Chondrocyte (in vitro differentiated cells): ENCODE measurements at places on chromosomes 2 and 18.

DNA sequence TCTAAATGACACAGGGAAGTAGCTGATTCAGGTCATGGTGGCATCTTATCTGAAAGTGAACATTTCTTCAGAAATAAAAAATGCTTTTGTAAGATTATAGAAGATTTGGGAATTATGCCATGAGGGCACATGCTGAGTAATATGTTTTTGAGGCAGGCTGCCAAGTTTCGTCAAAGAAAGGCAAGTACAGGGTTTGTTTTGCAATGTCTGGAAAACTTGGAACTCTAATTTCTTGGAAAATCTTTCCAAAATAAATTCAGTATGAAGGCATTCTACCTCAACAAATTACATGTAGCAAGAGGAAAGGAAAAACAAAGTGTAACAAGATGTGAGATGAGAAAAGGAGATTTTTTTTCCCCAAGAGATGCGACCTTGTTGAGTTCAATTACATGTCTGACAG lies 167.7 kb downstream of the PLCL1 start:
- DNase-seq = no peak
- H3K27me3 ChIP-seq = peaks cover 4% of the 10 kb centered on the region
- H3K27ac ChIP-seq = peak overlapping the region; percentile 50
- no peak overlapping the region for H3K4me3 ChIP-seq
- peaks cover 26% of the 10 kb centered on the region for H3K4me1 ChIP-seq

DNA sequence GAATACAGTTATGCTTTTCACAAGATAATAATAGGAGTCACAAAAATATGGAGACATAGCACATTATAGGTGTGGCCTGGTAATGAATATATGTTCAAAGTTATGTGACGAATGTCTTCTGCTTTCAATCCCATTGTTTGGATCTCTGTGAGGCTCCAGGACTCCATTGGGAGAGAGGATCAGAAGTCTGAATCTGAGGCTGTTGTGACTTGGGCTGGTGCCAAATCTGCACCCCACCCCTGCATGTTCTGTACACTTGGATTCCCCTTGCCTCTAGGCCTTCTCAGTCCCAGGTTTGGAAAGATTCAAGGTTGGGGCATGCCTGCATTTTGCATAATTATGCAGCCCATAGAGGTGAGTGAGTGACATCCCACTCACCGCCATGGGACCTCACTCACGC lies 103.1 kb upstream of the MGAT5 start:
- no peaks in the 10 kb centered on the region for H3K27me3 ChIP-seq
- no peak overlapping the region for H3K27ac ChIP-seq
- H3K4me3 ChIP-seq = no peak overlapping the region
- H3K4me1 ChIP-seq = peaks cover 25% of the 10 kb centered on the region
- no peak for DNase-seq

GRCh38 chr18:55376387-55376786 lies 211.6 kb downstream of the TCF4 start:
- H3K4me3 ChIP-seq = no peak overlapping the region
- H3K4me1 ChIP-seq = peaks cover 4% of the 10 kb centered on the region
- DNase-seq = no peak
- H3K36me3 ChIP-seq = peaks cover 2% of the 10 kb centered on the region
- no peaks in the 10 kb centered on the region for H3K27me3 ChIP-seq

GRCh38 chr2:233380132-233380895 lies 26.0 kb downstream of the DGKD start:
- no peak for DNase-seq
- no peaks in the 10 kb centered on the region for H3K27me3 ChIP-seq
- no peak overlapping the region for H3K27ac ChIP-seq

- H3K4me3 ChIP-seq = no peak overlapping the region
- no peaks in the 10 kb centered on the region for H3K27me3 ChIP-seq
- H3K36me3 ChIP-seq = no peaks in the 10 kb centered on the region
- no peak for DNase-seq
- no peak overlapping the region for H3K27ac ChIP-seq
Measured at GRCh38 chr2:5839550-5839949, 147.4 kb downstream of the SOX11 start.

DNA sequence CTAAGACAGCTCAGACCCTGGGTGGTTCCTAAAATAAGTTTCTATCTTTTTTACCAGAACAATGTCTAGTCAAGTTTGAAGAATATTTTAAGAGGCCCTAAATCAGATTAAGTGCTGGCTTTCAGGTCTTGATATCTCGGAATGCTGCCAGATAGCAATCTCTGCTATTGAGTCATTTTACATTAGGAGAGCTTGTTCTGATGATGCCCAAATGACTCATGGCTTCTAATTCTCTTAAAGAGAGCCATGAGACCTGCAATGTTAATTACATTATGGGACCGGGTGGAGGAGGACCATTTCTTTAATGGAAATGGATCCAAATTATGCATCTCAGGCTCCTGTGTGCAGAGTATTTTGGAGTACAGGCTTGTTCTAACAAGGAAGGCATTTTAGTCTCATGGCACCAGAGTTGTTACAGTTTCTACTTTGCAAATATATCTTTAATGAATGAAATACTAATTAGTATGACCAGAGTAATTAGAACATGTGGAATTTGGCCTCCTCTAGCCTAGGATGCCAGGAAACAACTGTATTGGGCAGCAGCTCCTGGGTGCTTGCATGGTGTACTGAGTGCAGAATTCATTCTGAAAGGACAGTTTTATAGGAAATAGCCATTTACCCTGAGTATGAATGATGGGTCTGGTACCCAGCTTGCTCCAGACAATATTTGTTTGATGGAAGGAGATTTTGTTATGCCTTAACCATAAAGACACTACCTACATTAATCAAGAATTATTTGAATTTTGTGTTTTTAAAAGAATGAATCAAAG lies 94.0 kb upstream of the SULT1C3 start:
- DNase-seq = no peak
- H3K4me1 ChIP-seq = no peaks in the 10 kb centered on the region
- no peaks in the 10 kb centered on the region for H3K36me3 ChIP-seq

DNA sequence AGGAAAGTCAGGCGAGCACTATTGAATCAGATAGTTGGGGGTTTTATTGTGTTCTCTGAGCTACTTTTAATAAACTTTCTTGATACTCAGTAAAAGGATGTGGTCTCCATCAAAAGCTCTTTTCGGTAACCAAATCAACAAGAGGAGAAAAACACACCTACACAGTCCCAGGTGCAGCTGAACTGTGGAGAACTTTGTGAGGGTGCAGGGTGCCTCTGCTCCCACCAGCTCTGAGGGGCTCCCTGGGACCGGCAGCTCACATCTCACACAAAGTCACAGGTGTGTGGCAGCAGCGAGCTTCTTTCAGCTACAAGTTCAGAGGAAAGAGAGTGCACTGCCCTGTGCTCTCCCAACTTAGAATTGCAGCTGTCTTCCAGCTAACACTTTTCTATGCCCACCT lies 650.4 kb downstream of the RNF144A start:
- H3K27ac ChIP-seq = no peak overlapping the region
- no peak overlapping the region for H3K4me3 ChIP-seq
- H3K27me3 ChIP-seq = no peaks in the 10 kb centered on the region

DNA sequence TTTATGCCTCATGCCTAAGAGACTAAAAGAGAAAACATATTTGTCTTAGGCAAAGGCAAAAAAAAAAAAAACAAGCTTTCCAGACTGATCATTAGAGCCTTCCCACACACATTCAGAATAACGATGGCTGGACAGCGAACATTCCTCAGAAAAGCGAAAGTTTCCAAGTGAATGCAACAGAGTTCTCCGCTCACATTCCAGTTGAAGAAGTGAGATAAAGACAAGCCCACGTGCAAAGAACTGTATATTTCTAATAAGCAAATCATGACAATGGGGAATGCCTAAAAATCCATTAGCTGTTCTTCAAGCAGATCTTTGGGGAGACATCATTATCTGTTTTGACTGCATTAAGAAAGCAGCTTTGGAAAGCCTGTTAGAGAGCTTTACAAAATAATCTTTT lies 347.9 kb downstream of the METTL4 start:
- DNase-seq = no peak
- H3K36me3 ChIP-seq = no peaks in the 10 kb centered on the region
- H3K4me3 ChIP-seq = no peak overlapping the region
- no peaks in the 10 kb centered on the region for H3K4me1 ChIP-seq
- peaks cover 24% of the 10 kb centered on the region for H3K27me3 ChIP-seq
